HS-27A (cell line): ENCODE measurements at places on chromosomes 13 and 19.
A peak's percentile ranks its signal among the peaks of the same experiment; 100 is the strongest.

GRCh38 chr13:92259523-92259922 is 861.1 kb downstream of the GPC5 start:
- DNase-seq: no peak

DNA sequence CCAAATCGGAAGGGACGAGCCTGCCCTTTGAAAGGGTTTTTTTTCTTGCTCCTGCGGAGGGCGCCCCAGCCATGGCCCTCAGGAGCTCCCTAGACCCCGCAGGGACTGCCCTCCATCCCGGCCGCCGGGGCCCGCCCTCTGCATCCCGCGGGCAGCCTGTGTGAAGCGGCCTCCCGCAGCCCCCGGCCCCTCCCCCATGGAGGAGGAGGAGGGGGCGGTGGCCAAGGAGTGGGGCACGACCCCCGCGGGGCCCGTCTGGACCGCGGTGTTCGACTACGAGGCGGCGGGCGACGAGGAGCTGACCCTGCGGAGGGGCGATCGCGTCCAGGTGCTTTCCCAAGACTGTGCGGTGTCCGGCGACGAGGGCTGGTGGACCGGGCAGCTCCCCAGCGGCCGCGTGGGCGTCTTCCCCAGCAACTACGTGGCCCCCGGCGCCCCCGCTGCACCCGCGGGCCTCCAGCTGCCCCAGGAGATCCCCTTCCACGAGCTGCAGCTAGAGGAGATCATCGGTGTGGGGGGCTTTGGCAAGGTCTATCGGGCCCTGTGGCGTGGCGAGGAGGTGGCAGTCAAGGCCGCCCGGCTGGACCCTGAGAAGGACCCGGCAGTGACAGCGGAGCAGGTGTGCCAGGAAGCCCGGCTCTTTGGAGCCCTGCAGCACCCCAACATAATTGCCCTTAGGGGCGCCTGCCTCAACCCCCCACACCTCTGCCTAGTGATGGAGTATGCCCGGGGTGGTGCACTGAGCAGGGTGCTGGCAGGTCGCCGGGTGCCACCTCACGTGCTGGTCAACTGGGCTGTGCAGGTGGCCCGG is 815 bp downstream of the MAP3K10 start:
- no peak for DNase-seq

DNA sequence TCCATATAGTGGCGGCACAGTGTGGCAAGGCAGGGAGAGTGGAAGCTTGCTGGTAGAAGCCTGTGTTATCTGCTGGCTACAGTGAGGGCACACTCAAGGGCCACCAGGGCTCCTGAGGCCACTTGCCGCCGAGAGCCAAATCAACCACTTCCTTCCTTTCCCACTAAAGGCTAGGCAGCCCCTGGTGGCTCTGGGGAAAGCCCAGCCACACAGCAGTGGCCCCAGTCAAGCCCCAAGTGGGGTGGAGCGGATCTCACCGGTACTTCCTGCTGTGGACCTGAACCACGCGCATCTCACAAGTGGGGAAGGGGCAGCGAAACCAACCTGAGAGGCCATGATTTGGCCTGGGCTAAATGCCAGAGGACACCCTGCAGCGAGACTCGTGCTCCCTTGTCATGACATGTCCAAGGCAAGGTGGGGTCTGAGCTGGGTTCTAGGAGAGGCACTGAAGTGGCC is 21.9 kb upstream of the SLC35E1 start:
- no peak for DNase-seq

DNA sequence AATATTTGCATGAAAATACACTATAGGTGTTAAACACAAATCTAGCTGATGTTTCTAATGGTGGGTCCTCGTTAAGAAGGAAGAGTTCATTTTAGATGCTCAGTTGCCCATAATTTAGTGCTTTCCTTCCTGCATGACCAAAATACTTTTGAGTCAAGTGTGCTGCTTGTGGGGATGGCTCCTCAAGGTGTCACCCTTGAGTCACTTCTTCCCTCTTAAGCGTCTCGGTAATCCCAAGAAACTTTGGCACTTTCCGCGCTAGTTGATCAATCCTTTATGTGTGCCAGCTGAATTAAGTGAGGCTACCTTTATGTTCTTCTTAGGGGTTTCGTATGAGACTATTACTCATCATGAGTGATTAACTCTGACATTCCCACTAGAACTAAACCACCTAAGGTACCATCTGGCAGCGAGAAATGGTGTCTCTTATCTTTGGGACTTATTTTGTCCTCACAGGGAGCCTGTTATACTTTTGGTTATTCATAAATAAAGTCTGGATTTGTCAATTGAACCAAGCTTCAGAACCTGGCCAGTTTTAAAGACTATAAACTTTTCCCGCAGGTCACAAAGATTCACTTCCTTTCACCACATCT is 106.8 kb downstream of the NHLRC3 start:
- DNase-seq: peak; percentile 7

DNA sequence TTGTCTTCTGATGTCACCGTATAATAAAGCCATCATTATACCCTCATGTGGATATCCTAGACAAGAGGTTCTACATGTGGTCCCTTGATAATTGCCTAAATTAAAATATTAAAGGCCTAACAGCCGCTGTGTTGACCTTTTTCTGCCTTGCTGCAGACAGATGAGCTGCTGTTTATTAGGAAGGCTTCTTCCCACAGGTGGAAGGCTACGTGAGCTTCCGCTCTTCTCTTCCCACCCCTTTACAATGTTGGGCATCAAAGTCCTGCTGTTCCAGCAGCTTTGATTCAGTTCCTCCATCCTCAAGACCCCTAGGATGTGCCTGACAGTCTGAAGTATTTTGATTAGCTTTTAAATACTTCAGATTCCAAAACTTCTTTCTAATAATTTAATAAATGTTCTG is 217.1 kb downstream of the PCCA start:
- no peak for DNase-seq

GRCh38 chr13:106541826-106542225 is 6.4 kb upstream of the EFNB2 start:
- DNase-seq: no peak

GRCh38 chr13:66551128-66551527 is 679.0 kb downstream of the PCDH9 start:
- no peak for DNase-seq

DNA sequence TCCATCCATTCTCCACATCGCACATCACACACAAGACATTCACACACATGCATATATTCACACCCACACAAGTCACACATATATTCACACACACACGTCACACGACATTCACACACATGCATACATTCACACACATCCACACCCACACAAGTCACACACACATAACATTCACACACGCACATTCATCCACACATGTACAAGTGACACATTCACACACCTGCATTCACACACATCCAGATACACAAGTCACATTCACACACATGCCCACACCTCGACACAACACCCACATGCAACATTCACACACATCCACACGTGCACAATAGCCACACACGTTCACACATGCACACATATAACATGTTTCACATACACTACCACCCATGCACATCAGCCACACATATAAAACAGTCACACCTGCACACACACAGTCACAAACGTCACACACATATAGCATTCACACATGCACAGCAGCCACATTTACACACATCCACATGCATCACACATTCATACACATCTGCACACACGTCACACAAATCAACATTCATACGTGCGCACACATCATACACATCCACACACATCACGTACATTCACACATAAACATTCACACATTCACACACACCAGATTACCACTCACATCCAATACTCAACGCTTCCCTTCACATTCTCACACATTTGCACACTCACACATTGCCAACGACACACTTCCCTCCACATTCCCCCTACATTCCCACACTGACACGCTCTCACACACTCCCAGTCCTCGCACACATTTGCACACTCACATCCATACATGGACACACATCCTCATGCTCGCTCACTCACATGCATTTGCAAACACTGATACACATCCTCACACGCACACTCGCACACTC is 41.0 kb downstream of the ANKRD10 start:
- DNase-seq: no peak

DNA sequence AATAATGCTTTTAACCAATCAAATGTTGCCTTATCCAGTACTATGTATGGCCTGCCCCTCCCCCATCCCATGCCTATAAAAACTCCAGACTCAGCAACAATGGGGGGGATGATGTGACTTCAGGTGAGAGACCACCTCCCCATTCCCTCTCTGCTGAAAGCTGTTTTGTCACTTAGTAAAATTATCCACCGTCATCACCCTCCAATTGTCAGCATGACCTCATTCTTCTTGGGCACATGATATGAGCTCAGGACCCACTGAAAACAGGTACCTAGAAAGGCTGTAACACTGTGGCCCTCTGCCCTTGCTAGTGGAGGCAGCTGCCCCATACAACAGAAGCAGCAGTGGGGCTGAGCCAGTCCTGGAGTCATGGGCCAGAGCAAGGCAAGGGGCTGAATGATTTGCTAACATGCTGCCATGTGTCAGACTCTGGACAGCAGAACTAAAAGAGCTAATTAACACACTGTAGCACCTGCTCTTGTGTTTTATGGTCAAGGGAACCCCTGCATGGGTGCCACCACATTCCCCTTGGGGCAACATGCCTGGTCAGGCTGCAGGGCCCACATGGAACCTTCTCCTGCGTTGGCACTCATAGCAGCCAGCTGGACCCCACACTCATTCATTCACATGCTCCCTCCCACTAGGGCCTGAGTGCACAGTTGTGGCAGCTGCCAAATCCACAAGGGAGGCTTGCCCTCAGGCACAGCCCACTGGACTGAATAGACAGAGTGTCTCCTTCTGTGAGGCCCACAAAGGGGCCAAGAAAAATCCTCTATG is 722.2 kb upstream of the PCDH20 start:
- no peak for DNase-seq

- DNase-seq: no peak
Measured at GRCh38 chr19:11663181-11663591, 65.9 kb downstream of the ZNF627 start.

- DNase-seq: no peak
Measured at GRCh38 chr19:32224371-32225244, 120.8 kb upstream of the ZNF507 start.

GRCh38 chr19:18612051-18612771 is 459 bp upstream of the TMEM59L start:
- no peak for DNase-seq

DNA sequence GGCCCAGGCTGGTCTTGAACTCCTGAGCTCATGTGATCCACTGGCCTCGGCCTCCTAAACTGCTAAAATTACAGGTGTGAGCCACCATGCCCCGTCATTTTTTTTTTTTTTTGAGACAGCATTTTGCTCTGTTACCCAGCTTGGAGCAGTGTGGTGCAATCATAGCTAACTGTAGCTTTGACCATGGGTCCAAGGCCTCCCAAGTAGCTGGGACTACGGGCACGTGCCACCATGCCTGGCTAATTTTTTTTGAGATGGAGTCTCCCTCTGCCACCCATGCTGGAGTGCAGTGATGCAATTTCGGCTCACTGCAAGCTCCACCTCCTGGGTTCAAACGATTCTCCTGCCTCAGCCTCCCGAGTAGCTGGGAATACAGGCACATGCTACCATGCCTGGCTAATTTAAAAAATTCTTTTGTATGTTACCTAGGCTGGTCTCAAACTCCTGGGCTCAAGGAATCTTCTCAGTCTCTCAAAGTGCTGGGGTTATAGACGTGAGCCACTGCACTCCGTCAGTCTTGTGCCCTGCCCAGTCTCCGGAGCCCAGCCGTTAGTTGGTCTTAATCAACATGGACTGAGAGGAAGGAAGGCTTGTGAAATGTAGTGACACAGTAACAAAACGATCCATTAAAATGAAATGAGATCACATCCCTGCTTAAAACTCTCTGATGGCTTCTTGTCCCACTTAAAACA is 1.4 kb upstream of the LRG1 start:
- no peak for DNase-seq

GRCh38 chr19:30150626-30151025 is 208.6 kb downstream of the URI1 start:
- no peak for DNase-seq

GRCh38 chr13:89832827-89833226 is 1514.7 kb upstream of the MIR17HG start:
- no peak for DNase-seq

- DNase-seq: no peak
Measured at GRCh38 chr19:37583340-37583739, 11.3 kb downstream of the ZNF571 start.

DNA sequence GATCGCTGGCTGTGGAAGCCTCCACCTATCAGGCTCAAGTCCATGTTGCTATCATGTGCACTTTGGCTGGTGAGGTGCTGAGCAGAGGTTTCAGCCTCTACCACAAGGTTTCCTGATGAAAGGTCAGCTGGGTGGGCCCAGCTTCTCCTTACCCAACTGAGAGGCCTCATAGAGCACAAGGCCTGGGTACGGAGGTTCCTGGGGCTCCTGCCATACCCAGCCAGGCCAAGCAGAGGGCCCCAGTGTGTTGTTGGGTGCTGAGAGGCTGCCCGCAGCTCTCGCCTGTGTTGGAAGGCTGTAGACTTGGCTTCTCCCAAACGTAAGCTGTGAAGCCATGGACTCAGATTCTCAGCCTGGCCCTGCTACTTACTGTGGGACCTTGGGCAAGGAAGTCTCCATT is 28.2 kb downstream of the ACTN4 start:
- DNase-seq: no peak

GRCh38 chr13:110571896-110572777 is 10.6 kb upstream of the RAB20 start:
- DNase-seq: no peak

- no peak for DNase-seq
Measured at GRCh38 chr19:17086834-17087233, 11.3 kb downstream of the MYO9B start.

GRCh38 chr19:13187419-13187818 is 37.2 kb downstream of the IER2 start:
- DNase-seq: no peak

DNA sequence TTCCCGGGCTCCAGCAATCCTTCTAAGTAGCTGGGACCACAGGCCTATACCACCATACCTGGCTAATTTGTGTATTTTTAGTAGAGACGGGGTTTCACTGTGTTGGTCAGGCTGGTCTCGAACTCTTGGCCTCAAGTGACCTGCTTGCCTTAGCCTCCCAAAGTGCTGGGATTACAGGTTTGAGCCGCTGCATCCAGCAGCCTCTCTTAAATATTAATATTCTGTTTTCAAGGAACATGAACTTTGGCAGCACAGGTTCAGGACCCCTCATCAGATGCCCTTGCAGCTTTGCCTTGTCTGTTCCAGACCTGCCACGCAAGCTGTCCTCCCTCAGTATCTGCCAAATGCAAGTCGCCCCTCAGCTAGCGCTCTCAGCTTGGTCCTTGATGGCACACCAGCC is 166.8 kb downstream of the KCTD15 start:
- no peak for DNase-seq
